Esophagus squamous epithelium (tissue), 5 donors: ENCODE measurements at places on chromosomes 5 and 9.

DNA sequence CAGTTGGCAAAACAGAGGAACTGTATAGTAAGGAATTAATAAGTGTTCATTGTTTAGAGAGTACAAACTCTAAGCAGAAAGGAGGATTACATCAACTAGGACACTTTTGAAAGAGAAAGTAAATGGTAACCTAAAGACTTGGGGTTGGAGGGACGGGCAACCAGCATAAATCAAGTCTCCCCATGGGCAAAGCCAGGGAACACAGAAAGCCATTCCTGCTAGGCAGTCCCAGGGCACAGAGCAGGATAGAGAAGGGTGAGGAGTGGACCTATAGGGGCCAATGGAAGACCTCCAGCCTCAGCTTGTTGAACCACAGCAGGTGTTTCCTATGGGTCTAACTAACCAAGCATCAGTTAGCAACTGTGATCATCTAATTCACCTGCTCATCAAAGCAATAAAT is 9.2 kb upstream of the ERAP1 start:
- no peaks in the 10 kb centered on the region for H3K36me3 ChIP-seq
- H3K4me3 ChIP-seq = no peak overlapping the region
- DNase-seq = no peak
- peaks cover 28% of the 10 kb centered on the region for H3K4me1 ChIP-seq
- H3K27me3 ChIP-seq = peaks cover 19% of the 10 kb centered on the region

DNA sequence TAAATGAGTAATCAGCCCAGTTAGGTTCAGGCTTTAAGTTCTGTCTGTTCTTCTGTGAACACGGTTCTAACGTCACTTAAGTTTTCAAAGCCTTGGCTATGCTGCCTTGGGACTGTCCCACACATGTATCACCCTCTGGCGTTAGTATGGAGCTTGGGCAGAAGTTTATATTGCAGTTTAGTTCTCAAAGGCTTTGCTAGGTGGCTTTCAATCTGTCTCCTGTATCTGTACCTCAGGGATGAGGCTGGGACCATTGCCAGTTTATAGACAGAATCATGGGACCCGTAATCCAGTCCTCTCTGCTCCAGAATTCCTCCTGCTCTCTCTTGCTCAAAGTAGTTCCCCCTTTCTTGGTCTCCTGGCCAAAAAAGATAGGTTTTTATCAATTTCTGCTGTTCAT is 12.1 kb downstream of the C9orf40 start:
- H3K27me3 ChIP-seq = peaks cover 3% of the 10 kb centered on the region
- DNase-seq = no peak
- no peak overlapping the region for H3K27ac ChIP-seq
- no peaks in the 10 kb centered on the region for H3K4me1 ChIP-seq
- H3K4me3 ChIP-seq = no peak overlapping the region

- no peaks in the 10 kb centered on the region for H3K4me1 ChIP-seq
- H3K27ac ChIP-seq = no peak overlapping the region
- no peaks in the 10 kb centered on the region for H3K36me3 ChIP-seq
- no peak overlapping the region for H3K4me3 ChIP-seq
- DNase-seq = no peak
- no peaks in the 10 kb centered on the region for H3K27me3 ChIP-seq
Observed at GRCh38 chr5:39249564-39250274, 30.4 kb upstream of the FYB1 start.

DNA sequence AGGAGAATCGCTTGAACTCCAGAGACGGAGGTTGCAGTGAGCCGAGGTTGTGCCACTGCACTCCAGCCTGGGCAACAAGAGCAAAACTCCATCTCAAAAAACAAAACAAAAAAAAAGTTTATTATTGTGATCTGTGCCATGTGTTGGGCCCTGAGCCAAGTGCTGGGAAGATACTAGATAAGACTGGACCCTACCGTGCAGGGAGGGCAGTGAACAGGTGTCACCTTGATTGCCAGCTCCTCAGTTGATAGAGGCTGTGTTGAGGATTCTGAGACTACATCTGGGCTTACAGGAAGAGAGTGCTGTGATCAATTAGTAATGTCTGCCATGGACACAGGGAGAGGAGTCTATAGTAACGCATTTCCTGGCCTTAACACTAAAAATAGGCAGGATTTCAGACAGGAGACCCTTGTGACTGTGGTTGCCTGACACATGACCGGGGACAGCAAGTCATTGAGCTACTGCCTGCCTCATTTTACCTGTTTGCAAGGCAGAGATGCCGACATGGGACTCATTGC is 201.5 kb downstream of the C9orf50 start:
- no peak overlapping the region for H3K27ac ChIP-seq
- no peak overlapping the region for H3K4me3 ChIP-seq
- H3K36me3 ChIP-seq = no peaks in the 10 kb centered on the region

- no peak overlapping the region for H3K27ac ChIP-seq
- H3K4me1 ChIP-seq = no peaks in the 10 kb centered on the region
- H3K36me3 ChIP-seq = no peaks in the 10 kb centered on the region
- H3K4me3 ChIP-seq = no peak overlapping the region
Observed at GRCh38 chr9:36855448-36856315, 178.4 kb downstream of the PAX5 start.

DNA sequence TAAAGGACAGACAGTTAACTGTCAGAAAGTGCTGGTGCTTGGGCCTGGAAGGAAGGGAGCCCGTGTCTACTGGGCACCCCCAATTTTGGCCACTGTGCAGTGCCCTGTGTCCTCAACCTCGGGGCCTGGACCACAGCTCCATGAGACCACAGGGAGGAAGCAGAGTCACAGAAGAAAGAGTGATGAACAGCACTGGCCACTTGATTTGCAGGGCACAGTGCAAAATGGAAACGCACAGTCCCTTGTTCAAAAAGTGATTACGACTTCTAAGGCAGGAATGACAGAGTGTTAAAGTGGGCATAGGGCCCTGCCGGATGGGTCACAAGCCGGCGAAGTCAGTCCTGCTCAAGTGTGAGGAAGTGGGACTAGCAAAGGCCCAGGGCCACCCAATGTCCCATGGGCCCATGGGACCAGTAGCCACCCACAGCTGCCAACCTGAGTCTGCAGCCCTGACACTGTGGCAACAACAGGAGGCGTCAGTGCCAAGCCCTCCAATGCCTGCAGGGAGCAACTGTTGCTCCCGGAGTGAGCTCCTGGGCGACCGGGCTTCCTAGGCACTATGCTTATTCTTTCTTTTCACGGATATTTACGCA is 85.4 kb downstream of the ADAMTS2 start:
- no peak overlapping the region for H3K27ac ChIP-seq
- H3K4me3 ChIP-seq = no peak overlapping the region
- no peak for DNase-seq
- H3K36me3 ChIP-seq = no peaks in the 10 kb centered on the region

- no peak overlapping the region for H3K4me3 ChIP-seq
- DNase-seq = no peak
- no peak overlapping the region for H3K27ac ChIP-seq
- H3K36me3 ChIP-seq = no peaks in the 10 kb centered on the region
- no peaks in the 10 kb centered on the region for H3K27me3 ChIP-seq
- peaks cover 4% of the 10 kb centered on the region for H3K4me1 ChIP-seq
Observed at GRCh38 chr9:116191576-116192415, 38.2 kb downstream of the PAPPA start.

DNA sequence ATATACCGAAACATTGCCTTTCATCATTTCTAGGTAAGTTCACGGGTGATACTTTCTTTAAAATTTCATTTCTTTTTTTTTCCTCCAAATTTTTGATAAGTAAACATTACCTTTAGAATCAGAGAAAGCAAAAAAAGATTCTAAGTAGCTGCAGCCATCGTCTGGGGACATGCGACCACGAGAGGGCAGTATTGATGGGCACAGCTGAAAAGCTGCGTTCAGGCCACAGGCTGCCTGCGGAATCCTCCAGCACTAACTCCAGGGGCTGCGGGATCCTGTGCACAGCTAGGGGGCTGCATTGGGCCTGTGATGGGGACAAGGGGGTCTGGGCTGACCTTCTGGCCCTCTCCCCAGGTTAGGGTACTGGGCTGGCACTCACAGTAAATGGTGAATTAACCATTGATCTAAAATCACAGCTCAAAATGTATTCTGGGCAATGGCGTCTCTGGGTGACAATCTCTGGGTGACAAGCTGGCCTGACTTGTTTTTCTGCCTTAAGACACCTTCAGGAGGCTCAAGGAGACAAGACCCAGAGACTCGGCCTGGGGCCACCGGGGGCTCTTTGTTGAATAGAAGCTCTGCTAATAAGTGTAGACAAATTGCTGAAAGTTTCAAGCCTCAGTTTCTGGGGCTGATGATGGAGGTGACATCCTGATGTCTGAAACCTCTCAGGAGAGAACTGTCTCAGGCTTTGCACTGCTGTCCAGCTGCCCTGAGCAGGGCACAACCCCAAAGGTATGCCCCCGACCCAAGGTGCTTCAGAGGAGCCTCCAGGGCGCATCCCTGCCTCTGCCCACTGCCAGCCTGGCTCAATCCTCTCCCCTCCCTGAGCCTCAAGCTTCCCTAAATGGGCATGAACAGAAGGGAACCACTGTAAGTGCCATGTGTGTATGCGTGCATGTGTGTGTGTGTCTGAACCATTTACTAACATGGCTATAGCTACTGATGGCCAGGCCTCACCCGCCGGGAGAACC is 44.3 kb upstream of the SARDH start:
- H3K27me3 ChIP-seq = no peaks in the 10 kb centered on the region
- DNase-seq = no peak
- no peak overlapping the region for H3K4me3 ChIP-seq
- H3K27ac ChIP-seq = no peak overlapping the region

GRCh38 chr9:87739546-87739945 is 13.6 kb downstream of the CTSL start:
- H3K27ac ChIP-seq = no peak overlapping the region
- no peaks in the 10 kb centered on the region for H3K36me3 ChIP-seq

DNA sequence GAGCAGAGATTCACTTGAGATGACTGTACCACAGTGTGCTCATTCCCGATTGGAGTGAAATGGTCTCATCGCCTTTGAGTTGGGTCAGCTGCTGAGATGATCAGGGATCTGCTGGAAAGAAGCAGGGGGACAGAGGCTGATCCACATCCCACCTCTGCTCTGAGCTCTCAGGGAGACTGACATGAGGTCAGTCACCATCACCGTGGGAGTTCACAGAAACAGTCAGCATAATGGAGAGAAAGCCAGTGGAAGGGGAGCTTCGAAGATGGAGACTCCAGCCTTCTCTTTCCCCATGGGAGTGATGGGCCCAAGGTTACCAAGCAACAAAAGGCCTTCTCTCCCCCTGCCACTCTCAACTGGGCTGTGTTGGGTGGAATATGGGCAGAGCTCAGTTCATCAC is 276.4 kb downstream of the CDK5RAP2 start:
- no peaks in the 10 kb centered on the region for H3K27me3 ChIP-seq
- H3K27ac ChIP-seq = no peak overlapping the region
- H3K4me1 ChIP-seq = no peaks in the 10 kb centered on the region
- H3K4me3 ChIP-seq = no peak overlapping the region

DNA sequence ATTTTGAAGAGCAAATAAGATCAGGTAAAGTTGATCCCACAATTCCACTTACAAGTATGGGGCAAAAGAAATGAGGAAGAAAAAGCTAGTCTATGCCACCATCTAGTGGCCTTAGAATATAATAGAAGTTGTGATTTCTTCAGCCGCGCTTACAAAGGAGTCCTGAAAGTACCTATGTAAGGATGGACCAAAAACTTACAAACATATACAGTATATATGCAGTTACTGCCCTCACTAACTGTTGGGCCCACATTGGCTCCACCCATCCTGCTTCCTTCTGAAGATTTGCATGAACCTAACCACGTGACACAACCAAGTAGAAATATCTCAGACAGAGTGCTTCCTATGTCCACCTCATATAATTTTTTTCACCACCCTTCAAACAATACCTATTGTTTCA is 11.7 kb upstream of the OR13D1 start:
- no peak overlapping the region for H3K27ac ChIP-seq
- H3K27me3 ChIP-seq = no peaks in the 10 kb centered on the region
- H3K36me3 ChIP-seq = no peaks in the 10 kb centered on the region
- no peaks in the 10 kb centered on the region for H3K4me1 ChIP-seq
- DNase-seq = no peak

- DNase-seq = no peak
- H3K27me3 ChIP-seq = no peaks in the 10 kb centered on the region
- peaks cover 6% of the 10 kb centered on the region for H3K4me1 ChIP-seq
- no peaks in the 10 kb centered on the region for H3K36me3 ChIP-seq
- no peak overlapping the region for H3K27ac ChIP-seq
Observed at GRCh38 chr5:37722236-37723161, 117.3 kb downstream of the GDNF start.

DNA sequence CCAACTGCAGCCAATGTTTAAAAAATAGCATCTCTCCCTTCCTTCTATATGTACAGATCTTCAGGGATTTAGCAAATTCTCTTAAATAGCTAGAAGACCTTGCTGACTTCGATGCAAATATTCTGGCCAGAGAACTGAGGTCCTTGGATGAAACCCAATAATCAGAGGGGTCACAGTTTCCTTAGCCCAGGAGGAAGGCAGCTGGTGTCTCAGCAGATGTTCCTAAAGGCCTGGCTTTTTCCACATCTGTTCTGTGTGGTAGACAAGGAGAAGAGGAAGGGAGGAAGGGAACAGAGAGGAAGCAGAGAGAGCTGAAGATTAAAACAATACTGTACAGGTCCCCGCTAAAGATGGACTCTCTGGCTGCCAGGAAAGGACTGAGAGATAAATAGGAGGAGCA is 33.1 kb downstream of the BOD1 start:
- H3K27me3 ChIP-seq = no peaks in the 10 kb centered on the region
- H3K27ac ChIP-seq = no peak overlapping the region
- H3K4me3 ChIP-seq = no peak overlapping the region
- DNase-seq = no peak
- H3K4me1 ChIP-seq = no peaks in the 10 kb centered on the region

GRCh38 chr9:32524892-32525708 is 896 bp downstream of the RIGI start:
- H3K27ac ChIP-seq = peak overlapping the region; percentile 93
- no peak for DNase-seq
- H3K36me3 ChIP-seq = no peaks in the 10 kb centered on the region
- no peaks in the 10 kb centered on the region for H3K27me3 ChIP-seq

DNA sequence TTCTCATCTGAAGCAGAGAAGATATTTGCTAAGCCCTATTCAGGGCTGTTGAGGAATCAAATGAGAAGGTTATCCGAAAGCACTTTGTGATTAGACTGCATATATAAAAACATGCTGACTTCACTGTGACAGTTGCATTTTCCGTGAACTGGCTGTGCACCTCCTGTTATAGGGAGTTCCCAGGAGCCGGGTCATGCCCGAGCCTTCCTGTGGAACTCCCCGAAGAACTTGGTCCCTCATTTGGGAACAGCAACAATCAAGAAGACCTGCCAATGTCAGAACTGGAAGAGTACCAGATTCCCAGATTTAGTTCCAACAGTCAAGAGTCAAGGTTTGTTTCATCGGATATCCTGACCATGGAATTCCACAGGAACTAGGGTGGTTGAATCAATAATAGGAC is 130.4 kb upstream of the RAI14 start:
- H3K4me1 ChIP-seq = peaks cover 3% of the 10 kb centered on the region
- H3K36me3 ChIP-seq = no peaks in the 10 kb centered on the region
- H3K27ac ChIP-seq = no peak overlapping the region
- H3K27me3 ChIP-seq = no peaks in the 10 kb centered on the region
